ENCODE measurements at places on chromosomes 3 and 15.

DNA sequence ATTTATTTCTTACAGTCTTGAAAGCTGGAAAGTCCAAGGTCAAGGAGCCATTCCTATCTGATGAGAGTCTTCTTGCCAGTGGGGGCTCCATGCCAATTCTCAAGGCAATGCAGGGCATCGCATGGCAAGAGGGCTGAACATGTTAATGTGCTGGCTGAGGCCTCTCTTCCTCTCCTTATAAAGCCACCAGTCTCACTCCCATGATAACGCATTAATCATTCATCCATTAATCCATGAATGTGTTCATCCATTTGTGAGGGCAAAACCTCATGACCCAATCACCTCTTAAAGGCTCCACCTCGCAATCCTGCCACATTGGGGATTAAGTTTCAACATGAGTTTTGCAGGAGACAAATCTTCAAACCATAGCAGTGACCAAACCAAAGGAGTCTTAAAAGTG, 118.3 kb downstream of the PROS1 start:
- no peak for DNase-seq

- no peak for DNase-seq
Observed at GRCh38 chr3:185623939-185624665, 38.0 kb downstream of the SENP2 start.

- DNase-seq: no peak
Observed at GRCh38 chr3:8769088-8769822, at the start of gene OXTR. TSS of gene OXTR (minus strand) at chr3:8769613. CDS start at chr3:8768187, 1,426 bp downstream.

DNA sequence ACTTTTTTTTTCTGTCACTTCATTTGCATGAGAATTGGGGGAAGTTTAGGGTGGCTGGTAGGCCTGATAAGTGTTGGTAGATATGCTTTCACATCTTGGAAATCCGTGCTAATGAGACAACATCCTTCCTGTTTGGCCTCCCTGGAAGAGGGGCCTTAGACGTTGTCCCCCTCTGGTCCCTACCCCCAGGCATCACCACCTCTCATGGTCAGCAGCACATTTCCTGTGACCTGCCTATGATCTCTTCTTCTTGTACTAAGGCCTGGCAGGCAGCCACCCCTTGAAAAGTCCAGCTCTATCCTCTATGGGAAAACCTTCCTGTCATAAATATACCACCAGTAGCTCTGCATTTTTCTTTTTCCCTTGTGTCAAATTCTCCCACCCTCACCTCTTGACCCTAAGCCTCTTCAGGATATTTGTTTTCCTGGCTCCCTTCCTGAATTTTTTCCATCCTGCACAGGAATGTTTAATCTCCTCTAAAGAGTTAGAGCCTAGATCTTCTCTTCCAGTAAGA, 107.8 kb downstream of the SNRK start:
- DNase-seq: no peak

DNA sequence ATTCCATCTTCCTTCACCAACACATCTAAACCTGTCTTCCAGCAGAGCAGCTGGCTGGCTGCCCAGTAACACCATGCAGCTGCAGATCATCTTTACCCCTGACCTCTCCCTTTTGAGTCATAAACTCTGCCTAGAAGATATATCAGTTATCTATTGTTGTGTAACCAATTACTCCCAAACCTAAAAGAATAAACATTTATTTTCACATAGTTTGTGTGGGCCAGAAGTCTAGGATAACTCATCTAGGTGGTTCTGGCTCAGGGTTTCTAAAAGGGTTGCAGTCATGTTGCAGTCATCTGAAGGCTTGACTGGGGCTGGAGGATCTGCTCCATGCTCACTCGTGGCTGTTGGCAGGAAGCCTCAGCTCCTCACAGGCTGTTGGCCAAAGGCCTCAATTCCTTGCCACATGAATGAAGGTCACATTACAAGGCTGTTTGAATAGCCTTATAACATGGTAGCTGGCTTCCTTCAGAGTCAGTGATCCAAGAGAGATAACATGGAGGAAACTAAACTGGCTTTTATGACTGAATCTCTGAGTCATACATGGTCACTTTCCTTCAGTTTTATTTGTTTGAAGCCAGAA, 92.8 kb downstream of the GOLIM4 start:
- no peak for DNase-seq

GRCh38 chr3:118948146-118948545, 86.5 kb downstream of the IGSF11 start:
- DNase-seq: no peak

DNA sequence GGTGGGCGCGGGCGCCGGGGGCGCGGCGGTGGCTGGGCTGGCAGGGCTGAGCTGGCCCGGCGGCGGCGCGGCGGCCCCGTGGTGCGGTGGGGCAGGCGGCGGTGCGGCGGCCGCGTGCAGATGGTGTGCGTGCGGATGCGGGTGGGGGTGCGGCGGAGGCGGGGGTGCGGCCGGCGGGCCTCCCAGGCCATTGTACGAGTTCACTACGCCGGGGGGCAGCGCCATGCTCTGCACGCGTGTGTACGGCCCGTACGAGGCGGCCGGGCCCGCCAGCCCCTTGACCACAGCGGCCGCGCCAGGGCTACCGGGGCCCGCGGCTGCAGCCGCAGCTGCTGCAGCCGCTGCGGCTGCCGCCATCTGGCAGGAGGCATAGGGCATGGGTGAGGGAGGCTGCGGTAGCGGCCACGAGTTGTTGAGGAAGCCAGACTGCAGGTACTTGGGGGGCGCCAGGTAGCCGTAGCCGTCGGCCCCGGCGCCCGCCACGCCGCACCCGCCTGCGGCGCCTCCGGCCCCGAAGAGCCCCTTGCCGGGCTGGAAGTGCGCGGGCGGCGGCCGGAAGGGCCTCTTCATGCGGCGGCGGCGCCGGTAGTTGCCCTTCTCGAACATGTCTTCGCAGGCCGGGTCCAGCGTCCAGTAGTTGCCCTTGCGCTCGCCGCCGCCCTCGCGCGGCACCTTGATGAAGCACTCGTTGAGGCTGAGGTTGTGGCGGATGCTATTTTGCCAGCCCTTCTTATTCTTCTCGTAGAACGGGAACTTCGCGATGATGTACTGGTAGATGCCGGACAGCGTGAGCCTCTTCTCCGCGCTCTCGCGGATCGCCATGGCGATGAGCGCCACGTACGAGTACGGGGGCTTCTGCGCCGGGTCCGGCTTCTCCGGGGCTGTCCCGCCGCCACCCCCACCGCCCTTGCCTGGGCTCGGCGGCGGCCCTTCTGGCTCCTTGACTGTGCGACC, 951 bp downstream of the FOXL2 start:
- DNase-seq: no peak

DNA sequence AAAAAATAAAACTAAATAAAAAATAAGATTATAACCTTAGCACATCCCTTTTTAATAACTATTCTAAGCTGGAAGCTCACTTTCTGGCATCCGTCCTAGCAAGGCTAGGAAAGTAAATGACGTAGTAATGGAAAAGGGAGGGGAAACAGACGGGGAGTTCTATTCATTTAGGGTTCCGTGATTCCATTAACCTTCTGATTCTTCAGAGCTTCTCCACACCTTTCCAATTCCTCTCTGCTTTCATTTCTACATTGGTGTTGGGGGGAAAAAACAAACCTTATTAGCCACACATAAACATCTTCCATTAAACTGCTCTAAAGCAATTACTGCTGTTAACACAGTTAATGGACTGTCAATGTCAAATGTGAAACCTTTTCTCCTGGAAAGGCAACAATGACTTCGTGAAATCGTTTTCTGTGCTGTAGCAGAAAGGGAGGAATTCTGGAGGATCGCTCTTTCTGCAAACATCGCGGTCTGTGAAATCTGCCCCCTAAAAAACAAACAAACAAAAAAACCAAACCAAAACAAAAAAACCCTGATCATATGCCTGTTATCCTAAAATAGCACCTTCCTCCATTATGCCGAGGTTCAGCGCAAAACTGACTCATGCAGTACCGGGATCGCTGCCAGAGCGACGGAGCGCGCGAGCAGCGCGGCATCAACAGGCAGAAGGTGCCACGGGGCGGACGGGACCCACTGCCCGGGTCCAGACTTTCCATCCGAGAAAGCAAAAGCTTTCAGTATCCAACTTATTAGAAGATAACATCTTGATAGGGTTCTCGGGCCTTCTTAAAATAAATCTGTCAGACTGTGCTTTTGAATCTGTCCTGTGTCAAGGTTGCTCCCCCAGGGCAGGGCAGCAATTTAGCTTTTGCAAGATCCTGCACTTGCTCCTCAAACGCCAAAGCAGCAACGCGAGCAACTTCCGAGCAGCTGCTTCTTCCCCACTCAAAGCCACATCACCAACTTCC, 156.2 kb downstream of the FGF12 start:
- no peak for DNase-seq

DNA sequence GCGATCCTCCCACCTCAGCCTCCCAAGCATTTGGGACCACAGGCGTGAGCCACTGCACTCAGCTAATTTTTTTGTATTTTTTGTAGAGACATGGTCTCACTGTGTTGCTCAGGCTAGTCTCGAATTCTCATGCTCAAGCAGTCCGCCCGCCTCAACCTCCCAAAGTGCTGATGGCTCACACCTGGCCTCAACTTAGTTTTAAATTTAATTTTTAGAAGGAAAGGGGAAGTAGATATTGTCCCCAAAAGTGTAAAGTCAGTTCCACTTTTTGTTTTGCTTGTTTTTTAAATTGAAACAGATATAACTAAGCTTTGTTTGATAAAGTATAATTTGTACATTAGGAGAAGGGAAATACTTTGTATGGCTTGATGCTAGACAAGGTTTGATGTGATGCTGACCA, 31.3 kb upstream of the NFKBIZ start:
- no peak for DNase-seq

DNA sequence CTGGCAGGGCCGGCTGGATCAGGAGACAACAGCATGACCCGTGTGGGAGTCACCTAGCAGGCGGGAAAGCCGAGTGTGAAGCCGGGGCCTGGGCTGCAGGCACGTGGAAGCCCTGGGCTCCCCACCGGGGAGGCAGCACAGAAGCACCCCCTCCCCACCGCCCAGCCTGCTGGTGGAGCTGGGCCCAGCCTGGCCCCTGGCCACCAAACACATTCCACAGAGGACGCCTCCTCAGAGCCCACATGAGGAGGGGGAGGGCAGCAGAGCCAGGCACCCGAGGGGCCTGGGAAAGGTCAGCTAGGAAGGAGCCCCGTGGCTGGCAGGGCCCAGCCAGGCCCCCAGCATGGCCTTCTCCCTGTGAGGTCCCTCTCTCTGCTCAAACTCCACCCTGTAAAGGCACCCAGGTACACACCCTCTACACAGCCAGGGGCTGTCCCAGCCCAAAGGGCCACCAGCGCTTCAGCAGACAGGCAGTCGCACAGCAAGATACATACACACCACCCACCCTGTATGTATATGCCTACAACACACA, 4.5 kb downstream of the PLXNB1 start:
- no peak for DNase-seq

GRCh38 chr3:87298111-87298718, 21.8 kb upstream of the POU1F1 start:
- DNase-seq: no peak

GRCh38 chr3:138336454-138336999, 6.9 kb upstream of the NME9 start:
- no peak for DNase-seq

DNA sequence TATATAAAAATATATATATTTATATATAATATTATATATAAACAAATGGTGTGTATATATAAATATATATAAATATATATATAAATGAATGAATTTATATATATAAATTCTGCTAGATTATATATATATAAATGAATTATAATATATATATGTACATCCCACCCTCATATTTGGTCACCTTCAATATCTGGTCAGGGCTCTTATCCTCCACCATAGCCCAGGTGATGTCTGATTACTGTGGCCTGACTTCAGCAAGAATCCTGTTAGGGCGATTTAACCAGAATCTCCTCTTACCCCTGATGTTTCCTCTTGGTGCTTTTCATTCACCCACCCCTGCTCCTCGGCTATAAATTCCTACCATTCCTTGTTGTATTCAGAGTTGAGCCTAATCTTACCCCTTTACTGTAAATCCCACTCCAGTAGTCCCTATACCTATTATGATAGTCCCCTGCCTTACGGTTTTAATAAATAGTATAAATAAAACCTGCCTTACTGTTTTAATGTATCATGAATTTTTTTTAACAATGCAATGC, 439.6 kb downstream of the PLOD2 start:
- DNase-seq: no peak

DNA sequence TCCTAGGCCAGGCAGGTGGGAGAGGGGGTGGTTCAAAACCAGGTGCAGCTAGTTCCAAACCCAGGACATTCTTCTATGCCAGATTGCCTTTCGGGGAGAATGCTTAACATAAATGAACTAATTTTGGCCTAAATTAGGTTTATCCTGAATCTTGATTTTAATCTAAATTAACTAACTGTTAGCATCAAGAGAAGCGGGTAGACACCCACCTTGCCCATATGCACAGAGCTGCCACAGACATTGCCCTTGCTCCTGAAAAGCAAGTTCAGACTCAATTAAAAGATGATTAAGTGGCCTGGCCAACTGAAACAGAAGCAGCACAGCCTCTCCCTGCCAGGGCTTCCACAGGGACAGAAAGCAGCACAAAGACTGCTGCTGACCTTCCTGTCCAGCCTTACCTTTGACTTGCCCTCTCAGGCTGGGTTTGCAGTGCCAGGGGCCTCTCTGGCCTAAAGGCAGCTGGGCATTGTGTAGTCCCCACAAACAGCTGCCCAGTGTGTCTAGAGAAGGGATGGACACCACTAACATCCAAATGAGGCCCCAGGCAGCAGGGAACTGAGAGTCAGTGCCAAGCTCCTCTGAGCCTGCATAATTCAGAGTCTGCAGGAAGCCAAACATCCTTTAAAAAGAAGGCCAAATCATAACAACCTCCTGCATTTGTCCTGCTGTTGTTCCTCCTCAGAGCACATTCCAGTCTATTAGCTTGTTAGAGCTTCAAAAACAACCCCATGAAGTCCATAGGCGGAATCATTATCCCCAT, 15.4 kb upstream of the OXTR start:
- no peak for DNase-seq

GRCh38 chr3:182308328-182308727, 485.0 kb upstream of the ATP11B start:
- no peak for DNase-seq

DNA sequence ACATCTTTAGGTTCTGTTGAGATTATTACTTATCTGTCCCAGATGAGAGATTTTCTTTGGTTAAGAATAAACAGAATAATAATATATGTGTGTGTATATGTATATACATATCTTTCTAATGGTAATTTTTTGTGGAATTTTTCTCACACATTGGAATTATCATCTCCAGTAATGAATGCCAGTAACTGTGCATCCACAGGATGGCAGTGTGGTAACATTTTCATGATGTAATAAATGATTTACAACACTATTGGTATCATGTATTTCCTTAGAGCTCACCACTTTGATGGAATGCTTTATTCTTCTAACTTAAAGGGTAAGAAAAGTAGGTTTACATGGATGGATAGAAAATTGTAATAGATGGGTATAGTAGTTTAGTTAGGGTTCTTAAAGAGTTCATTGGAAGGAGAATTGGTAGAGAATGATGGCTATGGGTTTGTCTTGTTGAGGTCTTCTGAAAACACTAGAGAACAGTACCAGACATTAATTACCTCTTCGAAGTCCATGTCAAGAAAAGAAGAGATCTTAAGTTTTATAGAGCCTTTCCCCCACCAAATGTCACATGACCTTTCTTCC, 78.1 kb downstream of the STT3B start:
- no peak for DNase-seq

- DNase-seq: no peak
Observed at GRCh38 chr15:40743485-40743901, 11.6 kb downstream of the RMDN3 start.
